ENCODE measurements at places on chromosomes 7 and 10.

DNA sequence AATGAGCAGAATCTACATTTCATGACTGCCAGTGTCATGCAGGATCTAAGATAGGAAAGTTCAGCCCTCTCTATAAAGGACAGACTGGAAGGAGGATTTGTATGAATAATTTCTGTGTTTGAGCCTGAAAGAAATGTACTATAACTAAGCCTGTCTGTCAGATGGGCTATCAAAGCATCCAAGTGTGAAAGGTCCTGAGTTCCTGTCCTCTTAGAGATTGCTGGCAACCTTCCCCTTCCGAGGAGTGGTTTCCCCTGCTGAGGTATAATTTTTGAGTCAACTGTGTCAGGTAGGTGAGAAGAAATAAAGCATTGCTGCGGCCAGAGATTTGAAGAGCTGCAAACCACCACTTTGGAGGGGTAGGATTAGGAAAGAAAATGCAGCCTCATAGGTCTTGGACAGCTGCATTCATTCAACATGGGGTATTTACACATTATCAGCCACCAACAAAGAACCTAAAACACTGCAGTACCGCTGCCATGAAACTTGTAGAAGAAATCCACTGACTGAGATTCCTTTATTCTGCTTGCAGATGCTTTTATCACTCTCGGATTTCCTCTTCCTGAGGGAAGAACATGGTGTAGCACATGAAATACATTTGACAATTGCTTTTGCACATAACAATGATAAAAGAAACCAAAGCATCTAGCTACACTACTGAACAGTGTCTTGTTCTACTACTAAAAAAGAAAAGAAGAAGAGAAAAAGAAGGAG lies 189.1 kb downstream of the DGKI start:
- no peak for DNase-seq

DNA sequence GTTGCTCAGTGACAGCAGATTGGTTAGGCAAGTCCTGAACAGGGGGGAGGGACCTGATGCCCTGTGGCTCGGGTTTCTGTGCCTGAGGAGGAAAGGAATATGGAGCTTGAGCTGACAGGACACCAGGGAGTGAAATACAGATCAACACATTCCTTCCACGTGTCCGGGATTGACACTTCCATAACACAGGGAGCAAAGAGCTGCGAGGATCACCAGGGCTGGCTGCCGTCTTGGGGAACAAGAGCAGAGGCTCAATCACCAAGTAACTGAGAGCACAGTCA lies 36.7 kb upstream of the EFCAB10 start:
- DNase-seq = no peak

- no peak for DNase-seq
These were observed 62.7 kb upstream of the STK17A start for GRCh38 chr7:43520201-43520600.

GRCh38 chr10:77446700-77447099 lies 190.9 kb downstream of the KCNMA1 start:
- no peak for DNase-seq

DNA sequence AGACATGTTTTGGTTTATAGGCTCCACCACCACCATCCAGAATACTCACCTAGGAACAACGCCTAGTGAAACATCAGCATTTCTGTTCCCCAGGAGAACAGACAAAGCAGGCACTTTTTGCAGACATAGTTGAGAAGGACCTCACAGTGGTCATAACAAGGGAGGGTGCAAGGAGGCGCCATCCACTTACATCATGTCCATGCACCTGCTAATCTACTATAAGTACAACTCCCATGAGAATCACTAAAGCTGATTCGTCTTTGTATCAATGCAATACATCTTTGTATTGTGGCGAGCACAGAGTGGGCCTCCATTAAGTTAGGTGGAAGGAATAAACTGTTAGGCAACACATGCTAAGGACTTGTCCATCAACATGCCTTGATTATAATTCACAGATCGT lies 207.1 kb downstream of the KCNMA1 start:
- DNase-seq = no peak

GRCh38 chr7:78134256-78134655 lies 335.7 kb downstream of the PHTF2 start:
- no peak for DNase-seq

DNA sequence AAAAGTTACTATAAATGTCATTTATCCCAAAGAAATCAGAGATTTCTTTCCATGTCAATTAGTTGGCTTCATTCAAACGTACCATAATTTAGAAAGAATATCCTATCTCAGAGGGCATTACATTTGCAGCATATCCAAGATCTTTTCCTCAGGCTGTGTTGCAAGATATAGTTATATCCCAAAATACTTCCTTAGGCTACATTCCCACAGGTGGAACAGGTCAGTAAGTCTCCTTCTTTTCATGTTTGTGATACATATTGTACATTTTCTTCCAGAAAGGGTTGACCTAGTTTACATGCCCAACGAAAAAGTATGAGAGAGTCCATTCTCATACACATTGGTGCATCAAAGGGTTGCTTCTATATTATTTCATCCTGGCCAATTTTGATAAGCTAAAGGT lies 26.9 kb upstream of the VWA2 start:
- DNase-seq = no peak

DNA sequence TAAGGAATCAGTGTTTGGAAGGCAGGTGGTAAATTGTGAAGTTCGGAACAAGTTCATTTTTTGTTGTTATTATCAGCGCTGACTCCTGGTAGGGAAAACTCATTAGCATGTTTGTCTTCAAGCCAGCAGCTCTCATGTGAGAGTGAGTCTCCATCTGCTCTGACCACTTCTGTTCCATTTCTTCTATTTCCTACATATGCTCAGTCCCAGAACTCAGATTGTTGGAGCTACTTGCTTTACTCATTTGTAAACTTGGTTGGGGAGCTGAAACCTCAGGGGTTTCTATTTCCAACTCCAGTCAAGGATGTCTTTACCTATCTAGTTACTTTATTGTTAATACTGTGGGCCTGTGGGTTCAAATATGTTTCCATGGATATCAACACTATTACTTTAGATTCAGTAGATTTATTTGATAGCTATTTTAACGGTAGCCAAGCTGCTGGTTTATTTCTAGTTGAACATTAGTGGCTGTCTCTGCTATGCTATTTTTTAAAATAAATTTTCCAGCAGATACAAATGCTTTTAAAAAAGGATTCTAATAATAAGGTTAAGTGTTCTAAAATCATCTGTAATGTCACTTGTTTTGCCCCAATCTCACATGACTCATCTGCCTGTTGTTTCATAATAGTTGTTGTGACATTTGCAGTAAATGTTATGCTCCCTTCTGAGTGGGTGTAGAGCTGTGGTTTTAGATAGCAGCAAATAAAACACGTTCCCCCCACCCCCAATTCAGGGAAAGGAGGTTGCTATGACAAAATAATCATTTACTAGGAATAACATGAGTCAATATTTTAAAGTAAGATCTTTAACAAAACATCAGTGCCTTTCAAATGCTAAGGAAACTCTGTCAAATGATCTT lies 143.3 kb downstream of the HDAC9 start:
- DNase-seq = no peak

GRCh38 chr10:88582806-88583583 lies at the start of gene RNLS:
Gene RNLS, minus strand, starts transcription at chr10:88583318.
- DNase-seq = peak; percentile 22

DNA sequence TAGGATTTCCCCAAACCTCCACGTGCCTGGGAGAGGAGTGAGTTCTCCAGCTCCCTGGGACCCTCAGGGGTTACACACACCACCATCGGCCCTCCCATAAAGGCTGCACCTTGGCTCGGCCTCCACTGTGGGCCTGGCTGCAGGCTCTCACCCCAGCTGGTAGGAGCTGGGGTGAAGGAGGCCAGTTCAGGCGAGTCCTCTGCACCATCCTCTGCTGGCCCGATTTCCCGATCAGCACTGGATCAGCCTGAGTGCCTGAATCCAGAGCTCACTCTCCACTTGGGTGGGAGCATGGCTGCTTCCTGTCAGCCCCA lies 115.1 kb upstream of the RET start:
- no peak for DNase-seq

- no peak for DNase-seq
These were observed 79.5 kb upstream of the LRRC17 start for GRCh38 chr7:102833343-102833742.

DNA sequence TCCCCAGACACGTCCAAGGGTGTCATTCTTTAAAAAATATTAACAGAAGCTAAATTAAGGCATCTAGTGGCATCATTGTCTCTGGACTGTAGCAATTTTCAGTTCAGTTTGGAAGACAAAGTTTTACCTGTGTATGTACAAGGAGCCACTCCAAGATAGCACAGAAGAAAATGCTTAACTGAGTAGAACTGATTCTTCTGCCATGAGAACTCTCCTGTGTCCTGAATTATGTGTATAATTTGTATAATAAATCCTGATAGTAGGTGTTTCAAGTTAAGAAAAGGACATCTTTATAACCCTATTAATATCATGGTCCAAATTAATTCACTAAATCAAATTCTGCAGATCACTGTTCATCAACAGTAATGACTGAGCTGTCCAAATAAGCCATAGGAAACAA lies 1104.0 kb downstream of the XPNPEP1 start:
- no peak for DNase-seq

GRCh38 chr7:116952635-116953371 lies 498 bp upstream of the ST7 start:
- DNase-seq = no peak

DNA sequence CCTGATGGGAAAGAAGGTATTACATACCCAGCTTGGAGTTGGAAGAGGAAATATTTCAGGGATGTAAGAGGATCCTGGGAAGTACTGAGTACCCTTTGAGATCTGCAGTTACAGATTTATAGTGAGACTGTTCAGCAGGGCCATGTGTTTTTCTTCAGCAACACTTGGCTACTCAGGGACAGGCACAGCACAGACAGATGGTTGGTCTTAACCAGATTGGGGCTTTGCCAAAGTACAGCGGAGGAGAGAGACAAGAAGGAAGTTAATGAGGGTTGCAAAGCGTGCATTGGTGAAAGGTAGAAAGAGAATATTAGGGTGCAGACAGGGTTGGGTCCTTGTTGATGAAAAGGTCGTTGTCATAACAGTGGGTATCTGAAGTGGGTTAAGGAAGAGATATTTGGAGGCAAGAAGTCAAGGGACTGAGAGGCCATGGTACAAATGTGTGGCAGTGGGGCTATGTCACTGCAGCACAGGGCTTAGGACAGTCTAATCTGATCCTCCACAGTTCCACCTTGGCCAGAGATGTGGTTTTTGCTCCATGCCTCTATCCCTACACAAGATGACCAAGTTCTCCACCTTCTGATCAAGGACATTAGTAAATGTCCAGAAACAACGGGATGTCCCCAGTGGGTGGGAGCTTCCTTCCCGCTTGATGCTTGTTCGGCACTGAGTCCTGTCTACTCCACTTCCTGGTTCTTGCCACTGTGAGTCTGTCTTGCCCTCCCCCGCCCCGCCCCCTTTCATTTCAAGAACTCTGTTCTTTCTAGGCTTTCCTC lies 18.9 kb upstream of the DNAJC1 start:
- peak; percentile 17 for DNase-seq

DNA sequence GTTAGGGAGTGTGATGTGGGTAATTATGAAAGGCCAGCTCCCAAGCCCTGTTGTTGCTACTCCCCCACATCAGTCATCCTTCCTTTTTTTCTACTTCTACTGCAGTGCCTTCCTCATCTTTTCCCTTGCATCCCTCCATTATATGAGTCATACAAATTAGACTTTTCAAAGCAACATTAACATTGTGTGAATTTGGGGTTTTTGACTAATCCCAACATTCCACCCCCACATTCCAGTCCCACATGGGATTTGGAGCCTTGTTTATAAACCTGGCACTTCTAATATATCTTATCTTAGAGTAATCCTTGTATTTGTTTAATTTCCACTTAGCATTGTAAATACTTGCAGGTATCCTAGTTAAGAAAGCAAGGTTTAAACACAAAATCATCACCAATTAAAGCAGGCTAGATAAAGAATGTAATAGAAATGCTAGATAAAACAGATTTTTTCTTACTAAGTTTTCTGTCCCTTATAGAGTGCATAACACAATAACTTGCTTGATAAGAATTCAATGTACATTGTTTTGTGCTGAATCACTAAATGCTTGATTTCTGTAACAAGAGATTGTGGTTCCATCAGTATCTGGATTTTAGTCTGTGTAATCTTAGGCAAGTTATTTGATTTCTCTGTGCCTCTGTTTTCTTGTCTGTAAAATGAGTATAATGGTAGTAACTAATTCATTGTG lies 165.8 kb downstream of the CFTR start:
- DNase-seq = no peak

- no peak for DNase-seq
These were observed 12.7 kb downstream of the LOXL4 start for GRCh38 chr10:98255146-98255877.

- no peak for DNase-seq
These were observed 2.3 kb downstream of the GSDME start for GRCh38 chr7:24754906-24755506.

- DNase-seq = no peak
These were observed 157.8 kb downstream of the FGFR2 start for GRCh38 chr10:121440461-121440860.

DNA sequence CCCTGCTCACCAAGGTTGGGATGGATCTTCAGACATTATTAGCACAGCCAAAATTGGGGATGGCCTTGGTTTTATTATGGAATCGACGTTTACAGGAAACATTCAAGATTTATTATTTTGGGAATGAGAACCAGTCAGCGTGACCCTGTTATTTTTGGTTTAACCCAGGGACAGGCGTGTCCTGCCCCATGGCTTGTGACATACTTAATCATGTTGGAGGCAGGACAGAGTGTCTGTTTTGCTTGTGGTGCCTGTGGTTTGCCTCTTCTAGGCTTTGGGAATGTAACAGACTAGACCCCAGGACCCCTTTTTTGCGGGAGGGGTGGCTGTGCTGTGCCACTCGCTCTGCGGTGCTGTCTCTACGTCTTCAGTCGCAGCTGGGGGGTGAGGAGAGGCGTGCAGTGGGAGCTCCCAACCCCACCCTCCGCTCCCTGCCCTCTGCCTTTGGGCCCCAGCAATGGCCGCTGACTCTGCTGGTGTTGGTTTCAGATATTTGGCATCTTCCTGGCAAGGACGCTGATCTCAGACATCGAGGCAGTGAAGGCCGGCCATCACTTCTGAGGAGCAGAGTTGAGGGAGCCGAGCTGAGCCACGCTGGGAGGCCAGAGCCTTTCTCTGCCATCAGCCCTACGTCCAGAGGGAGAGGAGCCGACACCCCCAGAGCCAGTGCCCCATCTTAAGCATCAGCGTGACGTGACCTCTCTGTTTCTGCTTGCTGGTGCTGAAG lies 20.1 kb upstream of the SH2D4B start:
- DNase-seq = no peak

DNA sequence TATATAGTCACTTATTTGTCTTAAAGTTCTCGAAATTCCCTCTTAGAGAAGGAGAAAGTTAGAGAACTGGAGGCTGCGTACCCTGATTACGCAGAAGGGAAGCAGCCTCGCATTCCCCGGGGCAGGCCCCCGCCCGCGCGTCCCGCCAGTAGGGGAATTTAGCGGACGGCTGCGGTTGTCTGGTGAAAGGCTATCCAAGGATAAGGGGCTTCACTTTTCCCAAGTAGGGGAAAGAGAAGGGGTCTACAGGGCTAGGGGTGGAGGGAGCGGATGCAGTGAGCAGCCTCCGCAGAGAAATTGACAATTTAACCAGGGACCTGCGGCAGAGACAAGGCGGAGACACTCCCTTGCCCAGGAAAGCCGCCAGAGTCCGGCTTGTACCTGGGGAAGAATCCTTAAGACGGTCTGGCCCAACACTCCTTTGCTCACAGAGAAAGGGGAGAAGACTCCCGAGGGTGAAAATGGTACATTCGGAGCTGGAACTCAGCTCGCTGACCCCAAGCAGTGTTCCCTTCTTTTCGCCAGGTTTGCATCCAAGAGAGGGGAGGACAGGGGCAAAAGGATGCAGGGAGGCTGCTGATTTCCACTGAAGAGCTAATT lies 994 bp upstream of the MAGI2 start:
- no peak for DNase-seq

All from activated naive CD8-positive, alpha-beta T cell treated with anti-CD3 and anti-CD28 coated beads, Interleukin-2, amount 50 U/mL, for 16 hours (primary cell).